ENCODE measurements at places on chromosomes 16 and 17.

DNA sequence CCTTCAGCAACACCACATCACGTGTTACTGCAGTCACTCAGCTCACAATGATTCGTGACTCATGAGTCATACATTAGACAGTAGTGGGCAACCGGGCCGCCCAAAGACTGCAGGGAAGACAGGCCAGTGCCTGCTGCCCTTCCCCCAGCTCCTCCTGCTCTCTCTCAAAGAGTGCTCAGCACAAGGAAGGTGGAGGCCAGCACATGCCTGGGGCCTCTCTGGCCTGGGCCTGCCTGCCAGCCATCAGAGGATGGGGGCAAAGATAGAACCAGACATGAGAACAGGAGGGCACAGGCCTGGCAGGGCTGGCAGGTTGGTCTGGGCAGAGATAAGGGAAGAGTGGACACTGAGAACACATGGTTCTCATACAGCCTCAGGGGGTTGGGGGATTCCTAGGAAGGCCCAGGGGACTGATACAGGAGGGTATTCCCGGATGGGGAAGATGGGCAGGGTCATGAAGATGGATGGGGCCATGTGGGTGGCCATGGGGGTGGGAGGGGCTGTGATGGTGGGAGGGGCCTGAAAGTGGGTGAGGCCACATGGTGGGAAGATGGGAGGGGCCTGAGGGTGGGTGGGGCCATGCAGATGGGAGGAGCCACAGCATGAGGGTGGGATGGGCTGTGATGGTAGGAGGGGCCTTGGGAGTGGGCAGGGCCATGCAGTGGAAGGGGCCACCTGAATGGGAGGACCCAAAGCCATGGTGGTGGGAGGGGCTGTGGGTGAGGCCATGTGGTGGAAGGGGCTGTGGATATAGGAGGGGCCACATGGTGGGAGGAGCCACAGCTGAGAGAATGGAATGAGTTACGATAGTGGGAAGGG is 29.0 kb downstream of the KATNB1 start:
- DNase-seq = no peak

DNA sequence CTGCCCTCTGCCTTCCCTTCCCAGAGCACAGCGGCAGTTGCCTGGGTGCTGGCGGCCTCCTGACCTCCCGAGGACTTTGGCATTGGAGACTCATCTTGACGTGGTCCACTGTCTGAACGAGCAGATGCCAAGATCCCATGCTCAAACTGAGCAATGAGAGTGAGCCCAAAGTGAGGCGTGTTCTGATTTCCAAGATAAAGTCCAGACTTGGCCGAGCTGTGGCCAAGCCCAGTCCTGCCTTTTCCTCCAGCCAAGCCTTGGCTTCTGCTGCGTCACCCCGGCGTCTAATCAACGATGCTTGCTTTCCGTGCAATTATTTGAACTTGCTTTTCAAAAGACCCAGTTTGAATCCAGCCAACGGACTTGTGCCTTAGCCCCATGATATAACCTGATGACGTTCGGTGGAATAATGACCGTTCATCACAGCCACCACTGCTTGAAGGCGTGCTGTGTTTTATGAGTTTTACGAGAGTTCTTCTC is 179.2 kb downstream of the IRF8 start:
- DNase-seq = no peak

DNA sequence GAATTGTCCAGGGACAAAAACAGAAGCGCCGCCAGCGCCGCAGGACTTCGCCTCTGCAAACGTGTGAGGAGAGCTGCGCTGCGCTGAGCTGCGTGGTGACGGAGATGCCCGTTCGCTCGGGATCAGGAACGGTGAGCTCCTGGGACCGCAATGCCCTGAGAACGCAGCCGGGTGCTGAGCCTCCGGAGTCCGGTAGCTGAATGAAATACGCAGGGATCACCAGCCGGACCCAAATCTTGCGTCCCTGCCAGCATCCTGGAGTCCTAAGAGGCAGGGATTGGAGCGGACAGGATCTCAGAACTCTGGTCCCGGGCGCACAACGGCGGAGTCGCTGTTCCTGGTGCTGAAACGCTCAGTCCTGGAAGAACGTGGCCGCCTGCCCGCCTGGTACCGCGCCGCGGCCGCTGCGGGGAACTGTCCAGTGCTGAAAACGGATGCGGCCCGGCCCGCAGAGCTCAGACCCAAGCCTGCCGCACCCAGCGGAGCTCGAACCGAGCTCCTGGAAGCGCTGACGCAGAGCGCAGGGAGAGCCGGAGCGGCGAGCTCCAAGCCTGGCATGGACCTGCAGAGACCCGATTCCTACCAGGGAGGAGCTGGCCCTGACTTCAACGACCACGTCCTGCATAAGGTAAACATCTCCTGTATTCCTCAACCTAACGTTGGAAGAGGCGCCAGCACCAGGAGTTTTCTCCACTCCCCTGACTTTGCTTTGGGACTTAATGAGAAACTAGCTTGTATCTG is 41.5 kb downstream of the CD300LF start:
- peak; percentile 59 for DNase-seq

DNA sequence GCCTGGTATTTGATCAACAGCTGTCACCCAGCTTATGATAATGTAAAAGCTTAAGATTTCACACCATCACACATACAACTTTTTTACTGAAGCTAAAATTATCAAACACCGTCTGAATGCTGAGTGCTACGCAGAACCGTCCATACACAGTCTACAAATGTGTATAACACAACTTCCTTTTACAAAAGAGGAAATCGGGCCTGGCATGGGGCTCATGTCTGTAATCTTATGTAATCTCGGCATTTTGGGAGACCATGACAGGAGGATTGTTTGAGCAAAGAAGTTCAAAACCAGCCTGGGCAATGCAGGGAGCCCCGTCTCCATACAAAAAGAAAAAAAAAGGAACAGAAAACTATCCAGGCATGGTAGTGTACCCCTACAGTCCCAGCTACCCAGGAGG is 19.6 kb upstream of the QRICH2 start:
- no peak for DNase-seq

- no peak for DNase-seq
Measured at GRCh38 chr16:67917852-67918236, 13.8 kb downstream of the CTRL start.

GRCh38 chr16:26614237-26614841 is 452.4 kb upstream of the C16orf82 start:
- no peak for DNase-seq
